ENCODE measurements at places on chromosomes 7 and 10.

DNA sequence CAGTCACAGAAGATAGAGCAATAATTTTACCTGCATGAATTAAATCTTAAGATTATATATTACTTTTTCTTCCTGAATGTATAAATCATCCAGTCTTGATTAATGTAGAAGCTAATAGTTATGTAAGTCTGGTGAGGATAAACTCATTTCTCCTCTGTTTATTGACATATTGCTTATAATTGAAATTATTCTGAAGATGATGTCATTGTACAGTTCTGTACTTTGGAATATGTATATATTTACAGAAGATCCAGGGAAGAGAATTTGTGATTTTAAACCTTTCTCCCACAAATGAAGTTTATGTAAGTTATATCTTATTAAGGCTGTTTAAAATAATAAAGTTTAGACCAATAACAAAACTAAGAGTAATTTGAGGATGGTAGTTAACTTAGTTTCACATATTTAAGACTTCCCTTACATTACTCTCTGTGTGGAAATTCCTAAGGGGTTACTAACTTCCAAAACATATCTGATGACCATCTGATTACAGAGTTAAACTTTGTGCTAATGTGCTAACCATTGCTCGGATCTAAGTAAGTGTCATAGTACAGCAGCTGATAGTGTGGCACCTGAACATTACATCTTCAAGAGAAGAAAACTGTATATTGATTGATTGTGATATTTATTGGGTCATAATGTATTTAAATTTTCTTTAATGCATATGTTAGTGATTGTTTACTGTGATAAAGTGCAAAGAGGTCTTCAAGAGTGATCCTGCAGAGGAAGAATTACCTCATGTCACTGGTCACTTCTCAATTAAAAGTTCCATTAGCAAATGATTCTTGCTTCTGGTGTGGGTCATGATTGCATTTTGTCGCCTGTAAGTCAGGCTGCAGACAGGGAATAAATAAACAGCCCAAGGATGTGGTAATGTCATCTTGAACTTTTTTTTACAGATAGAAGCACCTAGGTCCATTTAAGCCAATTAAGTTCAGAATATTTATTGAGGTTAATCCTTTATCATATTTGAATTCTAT lies 96.9 kb downstream of the UBE3C start:
- DNase-seq = no peak

- no peak for DNase-seq
These were observed 23.4 kb upstream of the FIGNL1 start for GRCh38 chr7:50473531-50473930.

DNA sequence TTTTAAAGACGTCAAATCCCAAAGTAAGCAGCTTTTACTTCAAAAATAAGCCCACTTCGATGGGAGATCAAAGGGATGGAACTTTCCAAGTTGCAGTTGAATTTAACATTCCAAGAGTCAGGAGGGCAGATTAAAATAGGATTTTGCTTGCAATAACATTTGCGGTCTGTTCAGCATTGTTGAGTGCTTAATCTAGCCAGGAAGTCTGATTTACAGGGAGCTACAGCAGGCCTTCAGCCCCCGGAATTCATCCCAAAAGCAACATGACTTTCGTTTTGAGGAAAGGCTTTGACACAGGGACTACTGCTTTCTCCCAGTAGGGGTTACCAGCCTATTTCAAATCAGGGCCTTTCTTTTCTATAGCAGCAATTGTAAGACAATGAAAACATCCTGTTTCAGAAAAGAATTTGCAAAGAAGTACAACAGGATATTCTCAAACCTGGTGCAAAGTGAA lies 279.6 kb upstream of the PITRM1 start:
- no peak for DNase-seq

- no peak for DNase-seq
These were observed 1.4 kb upstream of the TRA2A start for GRCh38 chr7:23533238-23533604.

- DNase-seq = no peak
These were observed 27.2 kb upstream of the PFKFB3 start for GRCh38 chr10:6175329-6176055.

DNA sequence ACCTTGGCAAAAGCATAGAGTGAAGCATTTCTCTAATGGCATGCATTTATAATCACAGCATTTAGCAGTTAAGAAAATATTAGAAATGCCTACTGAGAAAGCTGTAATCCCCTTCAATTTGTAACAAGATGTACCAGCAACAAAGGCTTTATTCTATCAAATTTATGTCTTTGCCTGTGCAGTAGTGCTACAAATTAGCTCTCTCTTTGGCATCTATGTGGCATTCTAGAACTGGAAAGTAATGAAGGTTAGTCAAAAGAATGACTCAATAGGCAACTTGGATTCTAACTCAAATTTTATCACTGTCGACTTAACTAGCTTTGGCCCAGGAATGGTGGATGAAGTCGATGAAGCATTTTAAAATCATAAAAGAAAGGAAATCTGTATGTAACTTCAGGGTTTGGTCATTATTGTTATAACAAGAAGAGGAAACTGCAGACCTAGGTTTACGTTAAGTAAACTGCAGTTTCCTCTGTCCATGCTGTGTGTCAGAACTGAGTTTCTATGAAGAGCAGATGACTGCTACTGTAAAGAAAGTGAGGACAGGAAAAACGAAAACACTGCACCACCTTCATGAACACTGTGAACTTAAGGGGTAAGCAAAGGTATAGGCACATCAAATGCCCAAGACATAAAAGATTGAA lies 140.0 kb downstream of the RAPGEF5 start:
- DNase-seq = no peak

GRCh38 chr7:138025215-138026186 lies 23.6 kb upstream of the CREB3L2 start:
- no peak for DNase-seq

- DNase-seq = no peak
These were observed 150.2 kb upstream of the AGR3 start for GRCh38 chr7:17031906-17032551.

DNA sequence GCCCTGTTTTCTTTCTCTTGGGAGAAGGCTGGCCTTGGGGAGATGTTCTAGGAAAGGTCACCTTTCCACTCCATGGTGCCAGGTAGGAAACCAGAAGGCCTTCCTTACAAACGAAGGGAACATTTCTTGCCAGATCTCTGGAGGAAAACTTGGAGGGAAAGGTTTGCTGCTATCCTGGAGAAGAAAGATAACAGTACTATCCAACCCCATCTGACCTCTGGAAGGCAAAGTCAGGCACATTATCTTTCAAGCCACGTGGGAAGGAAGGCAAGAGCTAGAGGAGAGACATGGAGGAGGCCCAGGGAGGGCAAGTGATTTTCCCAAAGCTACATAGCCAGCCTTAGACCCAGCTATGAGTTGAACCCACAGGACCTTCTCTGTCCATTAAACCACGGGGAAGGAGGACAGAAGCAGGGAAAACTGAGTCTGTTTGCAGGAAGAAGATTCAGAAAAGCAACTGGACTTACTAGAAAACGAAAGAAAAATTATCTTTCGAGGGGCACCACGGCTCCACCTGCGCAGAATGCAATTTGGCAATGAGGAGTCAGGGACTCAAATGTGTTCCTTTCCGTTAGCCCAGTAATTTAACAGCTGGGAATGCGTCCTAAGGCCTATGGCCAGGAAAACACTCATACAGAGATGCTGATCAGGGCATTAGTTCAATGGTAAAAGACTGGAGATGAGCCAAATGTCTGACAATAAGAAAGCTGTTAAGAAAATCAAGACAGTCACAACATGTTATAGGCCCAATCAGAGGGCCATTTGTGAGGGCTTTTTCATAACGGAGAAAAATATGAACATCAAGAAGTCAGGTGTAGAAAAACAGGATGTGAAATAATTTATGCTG lies 32.0 kb upstream of the PSAP start:
- peak; percentile 59 for DNase-seq

DNA sequence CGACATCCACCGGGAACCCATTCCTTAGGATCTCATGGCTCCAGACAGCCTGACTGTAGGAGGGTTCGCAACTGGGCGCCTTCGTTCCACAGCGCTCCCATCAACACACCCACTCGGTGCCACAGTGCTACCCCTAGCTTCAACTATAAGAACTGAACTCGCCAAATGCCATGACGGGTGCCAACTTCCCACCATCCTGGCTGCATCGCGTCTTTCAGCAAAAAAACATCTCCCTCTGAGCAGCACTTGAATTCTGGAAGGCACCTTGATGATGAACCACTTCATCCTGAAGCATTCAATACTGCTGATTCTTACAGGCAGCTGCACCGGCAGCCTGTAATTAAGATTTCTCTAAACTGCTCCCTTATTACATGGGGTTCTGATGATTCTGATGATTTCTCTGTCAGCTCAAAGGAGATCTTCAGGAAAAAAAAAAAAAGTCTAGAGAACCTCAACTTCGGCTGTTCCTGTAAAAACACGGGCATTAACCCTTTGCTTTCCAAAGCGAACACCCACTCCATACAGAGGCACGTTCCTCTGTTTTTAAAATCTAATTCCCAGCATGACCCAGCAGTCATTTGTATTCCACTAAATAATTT lies 1.3 kb downstream of the CYTH3 start:
- DNase-seq = peak; percentile 81

DNA sequence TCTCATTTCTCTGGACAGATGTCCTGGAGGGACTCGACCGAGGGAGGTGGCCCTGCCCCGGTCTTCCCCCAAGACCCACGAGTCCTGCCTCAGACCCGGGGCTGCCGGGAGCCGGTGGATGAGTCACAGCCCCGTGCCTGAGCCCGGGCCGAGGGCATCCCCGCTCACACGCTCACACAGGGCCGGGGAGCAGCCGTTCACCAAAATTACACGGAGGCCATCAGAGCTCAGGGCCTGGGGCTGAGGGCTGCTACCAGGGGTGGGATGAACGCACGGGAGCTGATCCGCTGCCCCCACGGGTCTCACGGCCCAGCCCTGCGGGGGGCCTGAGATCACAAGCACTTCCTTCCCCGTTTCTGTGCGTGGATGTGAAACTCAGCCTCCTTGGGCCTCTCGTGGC lies 17.5 kb downstream of the FAM20C start:
- no peak for DNase-seq

DNA sequence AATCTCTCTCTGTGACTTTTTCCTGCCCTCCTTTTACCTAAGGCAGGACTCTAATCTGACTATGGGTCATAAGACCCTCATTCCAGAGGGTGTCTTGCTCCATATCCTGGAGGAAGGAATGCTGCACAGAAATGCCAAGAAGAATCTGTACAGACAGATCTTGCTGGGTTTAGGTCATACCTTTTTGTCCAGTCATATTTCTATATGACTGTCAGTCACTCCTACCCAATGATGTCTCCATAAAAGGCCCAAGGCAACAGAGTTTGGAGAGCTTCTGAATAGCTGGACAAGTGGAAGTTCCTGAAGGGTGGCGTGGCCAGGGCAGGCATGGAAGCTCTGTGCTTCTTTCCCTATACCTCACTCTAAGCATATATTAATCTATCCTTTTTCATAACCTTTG lies 47.5 kb downstream of the FEZF1 start:
- DNase-seq = no peak

GRCh38 chr7:157278791-157279724 lies 57.7 kb upstream of the DNAJB6 start:
- DNase-seq = no peak

DNA sequence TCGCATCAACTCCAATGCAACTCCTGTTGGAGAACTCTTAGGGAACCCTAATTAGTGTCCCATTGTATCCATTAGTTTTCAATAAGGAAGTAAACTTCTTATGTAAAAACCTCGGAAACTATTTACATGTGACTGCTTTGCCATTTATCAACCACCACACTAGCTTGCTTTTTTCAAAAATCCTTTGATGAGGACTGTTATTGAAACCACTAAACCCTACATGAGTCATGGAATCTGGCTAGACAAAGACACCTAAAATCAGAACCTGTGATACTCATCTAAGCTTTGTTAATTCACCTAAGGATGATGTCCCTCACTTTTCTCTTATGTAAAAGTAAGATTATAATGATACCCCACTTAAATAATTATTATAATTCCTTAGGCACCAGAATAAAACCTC lies 414.1 kb upstream of the ETV1 start:
- DNase-seq = peak; percentile 51

GRCh38 chr10:80077869-80078447 lies 507 bp upstream of the TMEM254 start:
- DNase-seq = no peak

GRCh38 chr10:129411772-129412171 lies 55.3 kb upstream of the MGMT start:
- DNase-seq = no peak

GRCh38 chr10:28719789-28720436 lies 42.6 kb downstream of the BAMBI start:
- DNase-seq = peak; percentile 49

- no peak for DNase-seq
These were observed 22.1 kb downstream of the FAM13C start for GRCh38 chr10:59340285-59340684.

DNA sequence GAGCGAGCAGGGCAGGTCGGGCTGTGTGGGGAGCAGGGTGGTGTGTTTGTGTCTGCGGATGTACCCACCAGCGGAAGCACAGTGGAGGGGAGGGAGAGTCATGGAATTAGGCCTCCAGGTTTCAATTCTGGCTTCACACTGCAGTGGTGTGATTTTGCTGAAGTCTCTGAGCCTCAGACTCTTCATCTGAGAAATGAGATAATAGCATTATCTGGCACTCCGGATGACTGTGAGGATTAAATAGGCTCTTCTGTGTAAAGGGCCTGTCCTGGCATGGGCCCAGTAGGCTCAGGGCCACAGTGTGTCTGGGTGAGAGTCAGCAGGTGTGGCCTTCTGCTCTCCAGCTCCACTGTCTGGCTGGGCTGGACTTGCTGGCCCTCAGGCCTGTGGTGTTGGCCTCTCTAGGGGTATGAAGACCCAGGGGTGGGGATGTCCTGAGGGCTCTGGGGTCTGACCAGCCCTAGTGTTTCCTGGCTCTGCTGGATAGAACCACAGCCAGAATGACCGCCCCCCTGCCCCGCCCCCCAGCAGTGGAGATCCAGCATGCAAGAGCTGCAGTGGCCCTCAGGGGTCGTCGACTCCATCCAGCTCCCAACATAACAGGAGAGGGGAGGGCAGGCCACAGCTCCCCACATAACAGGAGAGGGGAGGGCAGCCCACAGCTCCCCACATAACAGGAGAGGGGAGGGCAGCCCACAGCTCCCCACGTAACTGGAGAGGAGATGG lies 178.6 kb downstream of the RPS24 start:
- DNase-seq = peak; percentile 11

- DNase-seq = peak; percentile 59
These were observed at the start of gene PRXL2A for GRCh38 chr10:80408242-80409101. PRXL2A (plus strand) TSS chr10:80408551; CDS start chr10:80420468, 11,917 bp downstream.

DNA sequence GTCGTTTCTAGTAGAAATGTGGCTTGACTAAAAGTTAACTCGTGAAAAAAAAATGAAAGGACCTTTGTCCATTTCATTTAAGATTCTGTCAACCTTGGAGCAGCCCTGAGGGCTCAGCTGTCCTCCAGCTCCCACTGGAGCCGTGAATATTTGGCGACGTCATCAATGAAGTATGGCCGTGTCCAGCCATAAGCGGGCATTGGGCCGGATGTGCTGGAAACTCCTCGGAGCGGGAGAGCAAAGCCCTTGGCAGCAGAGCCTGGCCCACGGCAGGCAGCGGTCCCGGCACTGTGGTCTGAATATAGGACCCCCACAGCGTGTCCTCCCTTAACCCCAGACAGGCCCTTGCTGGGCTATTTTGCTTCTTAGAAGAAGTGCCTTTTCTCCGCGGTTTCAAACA lies 50.0 kb downstream of the JAKMIP3 start:
- DNase-seq = peak; percentile 28
